ENCODE measurements at places on chromosomes 2 and 18.

DNA sequence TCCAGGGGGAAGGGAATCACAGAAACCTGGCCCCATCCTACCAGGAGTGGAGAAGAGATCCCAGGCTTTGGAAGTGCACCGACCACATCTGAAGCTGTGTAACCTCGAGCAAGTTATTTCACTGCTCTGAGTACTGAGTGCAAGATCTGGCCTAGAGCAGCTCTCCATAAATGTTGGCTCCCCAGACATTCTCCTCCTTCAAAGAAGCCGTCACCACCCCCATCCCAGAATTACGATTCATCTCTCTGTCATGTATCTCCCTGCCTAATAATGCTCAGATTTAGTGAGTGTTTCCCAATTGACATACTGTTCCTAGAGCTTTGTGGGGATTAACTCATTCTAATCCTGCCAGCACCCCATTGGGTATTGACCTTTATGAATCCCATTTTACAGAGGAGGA, 51.7 kb downstream of the TNS1 start:
- DNase-seq, result no peak

DNA sequence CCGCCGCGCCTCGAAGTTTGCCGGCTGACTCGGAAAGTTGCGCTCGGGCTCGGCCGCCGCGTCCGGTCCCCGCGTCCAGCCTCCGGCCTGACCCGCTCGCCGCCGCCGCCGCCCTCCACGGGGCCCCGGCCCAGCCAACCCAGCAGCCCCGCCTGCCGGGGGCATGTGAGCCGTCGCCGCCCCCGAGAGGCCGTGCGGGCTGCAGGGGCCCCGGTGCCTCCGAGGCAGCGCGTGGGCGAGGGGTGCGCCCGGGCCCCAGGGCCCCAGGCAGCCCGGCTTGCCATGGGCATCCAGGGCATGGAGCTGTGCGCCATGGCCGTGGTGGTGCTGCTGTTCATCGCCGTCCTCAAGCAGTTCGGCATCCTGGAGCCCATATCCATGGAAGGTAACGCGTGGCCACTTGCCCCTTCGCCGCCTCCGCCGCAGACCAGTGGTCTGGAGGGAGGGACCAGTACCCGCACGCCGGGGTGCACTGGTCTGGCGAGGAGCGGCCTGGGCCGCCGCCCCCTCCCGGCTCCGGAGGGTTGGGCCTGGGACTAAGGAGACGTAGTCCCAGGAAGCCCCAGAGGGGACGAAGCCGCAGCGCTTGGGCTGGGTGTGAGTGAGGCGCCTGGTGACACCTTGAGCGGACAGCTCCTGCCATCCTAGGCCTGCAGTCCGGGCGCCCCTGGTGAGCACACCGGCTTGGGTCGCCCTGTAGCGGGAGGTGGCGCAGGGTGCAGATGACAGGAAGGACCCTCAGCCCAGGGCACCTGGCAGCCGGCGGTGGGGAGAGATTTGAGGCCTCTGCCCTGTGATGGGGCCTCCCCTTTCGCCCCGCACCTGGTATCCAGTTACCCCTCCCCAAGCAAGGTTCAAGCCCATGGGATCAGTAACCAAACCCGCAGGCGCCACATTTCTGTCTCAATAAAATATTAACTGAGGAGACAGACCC, 49.9 kb downstream of the KCNIP3 start:
- DNase-seq, result no peak

- DNase-seq, result no peak
These were observed 181.0 kb downstream of the C1D start for GRCh38 chr2:67881816-67882215.

- no peak for DNase-seq
These were observed 3.0 kb downstream of the TTC32 start for GRCh38 chr2:19898592-19899329.

DNA sequence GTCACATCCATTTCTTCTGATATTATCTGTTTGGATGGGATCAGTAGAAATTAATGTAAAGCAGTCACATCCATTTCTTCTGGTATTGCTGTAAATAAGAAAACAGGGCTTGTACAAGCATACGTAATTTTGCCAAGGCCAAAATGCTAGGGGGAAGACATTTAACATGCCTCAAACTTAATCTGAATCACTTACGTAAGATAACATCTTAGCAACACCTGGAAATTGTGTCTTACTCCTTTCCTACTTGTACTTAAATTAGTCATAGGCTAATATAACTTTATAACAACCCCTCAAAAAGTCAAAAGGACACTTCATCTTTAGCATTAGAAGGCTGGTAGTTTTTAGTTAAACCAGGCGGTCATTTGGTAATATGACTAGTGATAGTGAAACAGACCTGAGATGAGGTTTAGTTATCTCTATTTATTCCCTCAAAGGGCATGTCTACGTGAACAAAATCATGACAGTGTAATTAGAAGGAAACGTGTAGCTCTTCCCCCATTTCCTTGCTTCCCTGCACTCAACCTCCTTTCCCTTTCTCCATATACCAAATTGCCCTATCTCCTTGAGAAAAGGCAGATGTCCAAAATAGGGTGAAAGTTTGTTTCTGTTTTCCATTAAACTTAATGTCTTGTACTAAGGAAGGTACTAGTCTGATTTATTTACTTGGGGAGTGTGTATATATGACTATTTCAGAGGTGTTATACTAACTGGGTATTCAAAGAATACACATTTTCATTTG, 99.3 kb upstream of the FZD5 start:
- DNase-seq, result no peak

DNA sequence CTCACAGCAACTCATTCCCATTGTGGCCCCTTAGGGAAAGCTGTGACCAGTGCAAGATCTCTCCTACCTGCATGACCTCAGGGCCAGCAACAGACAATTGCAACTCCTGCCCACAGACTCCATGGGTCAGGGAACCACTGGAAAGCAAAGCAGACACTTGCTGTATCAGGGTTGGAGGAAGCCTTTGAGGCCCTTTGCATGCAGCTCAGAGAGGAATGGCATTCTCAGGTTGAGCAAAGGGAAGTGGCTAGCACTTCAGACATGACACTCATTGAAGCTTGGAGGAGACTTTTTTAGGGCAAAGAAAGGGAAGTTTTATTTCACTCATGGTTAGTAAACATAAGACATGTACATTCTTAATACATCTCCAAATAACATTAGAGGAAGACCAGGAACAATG, 22.1 kb downstream of the IL1F10 start:
- no peak for DNase-seq

- no peak for DNase-seq
These were observed 52.2 kb upstream of the B3GNT2 start for GRCh38 chr2:62143696-62144095.

GRCh38 chr2:85952196-85952734, 63.5 kb upstream of the ST3GAL5 start:
- no peak for DNase-seq

- DNase-seq, result peak; percentile 65
These were observed at the start of gene CFAP221 for GRCh38 chr2:119544075-119544938. CFAP221 (plus strand) TSS chr2:119544449; CDS start chr2:119546132, 1,683 bp downstream.

GRCh38 chr2:188345020-188345419, 53.3 kb downstream of the GULP1 start:
- no peak for DNase-seq

DNA sequence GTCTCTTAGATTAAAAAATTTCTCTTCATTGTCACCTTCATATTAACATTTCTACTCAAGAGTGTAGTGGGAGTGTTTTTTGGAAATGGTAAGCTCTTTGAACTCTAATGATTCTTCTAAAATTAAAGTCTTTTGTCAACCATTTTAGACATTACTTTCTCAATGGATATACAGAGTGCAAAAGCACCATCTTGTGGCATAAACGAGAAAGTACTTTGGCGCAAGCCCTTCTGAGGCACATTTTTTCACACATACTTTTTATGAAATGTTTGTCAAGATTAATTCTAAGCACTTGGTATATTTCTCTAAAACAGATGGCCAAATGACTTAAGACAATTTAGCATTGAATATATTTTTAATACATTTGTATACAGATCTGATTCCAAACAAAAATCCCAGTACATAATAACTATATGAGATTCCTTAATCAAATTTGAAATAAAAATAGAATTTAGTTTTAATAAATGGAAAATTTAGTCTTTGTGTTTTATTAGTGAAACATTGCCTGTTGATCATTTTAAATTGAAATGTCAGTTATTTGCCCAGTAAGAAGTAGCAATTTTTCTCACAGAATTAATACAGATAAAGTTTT, 63.3 kb upstream of the GALNT5 start:
- DNase-seq, result peak; percentile 8

DNA sequence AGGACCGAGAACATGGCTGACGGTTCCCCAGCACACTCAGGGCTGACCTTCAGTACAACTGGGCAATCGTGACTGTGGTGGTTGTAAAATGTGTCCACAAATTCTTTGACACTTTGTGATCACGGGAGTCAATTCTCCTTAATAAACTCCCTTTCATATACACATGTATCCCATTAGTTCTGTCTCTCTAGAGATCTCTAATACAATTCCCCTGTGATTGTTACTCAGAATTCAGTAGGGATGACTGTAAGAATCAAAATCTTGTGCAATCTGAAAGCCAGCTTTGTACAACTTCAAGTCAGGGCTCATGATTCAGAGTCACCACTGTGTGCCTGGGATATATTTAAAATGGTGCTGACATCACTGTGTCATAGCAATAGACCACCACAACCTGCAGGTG, 89.5 kb upstream of the LMAN1 start:
- no peak for DNase-seq

- no peak for DNase-seq
These were observed 180.1 kb downstream of the LDLRAD4 start for GRCh38 chr18:13398631-13399030.

GRCh38 chr2:139645617-139646016, 865.4 kb upstream of the NXPH2 start:
- no peak for DNase-seq

- peak; percentile 84 for DNase-seq
These were observed 48.1 kb downstream of the TIMM21 start for GRCh38 chr18:74196220-74197119.

DNA sequence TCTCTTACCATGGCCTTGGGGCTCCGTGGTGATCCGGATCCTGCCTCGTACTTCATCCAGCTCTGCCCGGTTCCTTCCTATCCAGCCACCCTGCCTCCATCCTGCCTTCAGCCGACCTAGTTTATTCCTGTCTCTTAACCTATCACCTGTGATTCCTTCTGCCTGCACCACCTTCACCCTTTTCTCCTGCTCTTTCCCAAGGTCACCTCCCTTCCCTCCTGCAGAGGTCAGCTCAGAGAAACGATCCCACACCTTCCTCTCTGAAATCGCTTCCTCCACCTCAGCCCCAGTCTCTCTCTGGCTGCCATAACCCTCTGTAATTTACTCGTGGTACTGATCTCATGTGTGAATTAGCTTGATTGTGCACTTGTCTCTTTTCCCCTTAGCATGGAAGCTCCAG, 23.5 kb upstream of the LAPTM4A start:
- DNase-seq, result no peak

DNA sequence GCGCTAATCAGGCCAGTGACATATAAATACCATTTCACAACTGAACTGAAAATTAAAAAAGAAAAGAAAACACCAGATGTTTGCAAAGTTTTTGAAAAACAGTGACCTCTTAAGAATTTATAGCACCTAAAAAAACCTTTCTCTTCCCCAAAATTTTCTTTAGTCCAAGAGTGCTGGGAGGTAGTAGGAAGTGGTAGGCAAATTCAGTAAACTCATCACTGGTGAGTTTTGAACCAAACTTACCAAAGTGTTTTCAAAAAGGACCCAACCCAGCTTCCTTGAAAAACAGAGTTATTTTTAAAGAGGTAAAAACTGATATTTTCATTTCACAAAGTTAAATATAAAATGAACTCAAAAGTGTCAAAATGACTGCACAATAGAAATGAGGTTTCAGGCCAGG, 90.4 kb downstream of the TMEM247 start:
- DNase-seq, result no peak

DNA sequence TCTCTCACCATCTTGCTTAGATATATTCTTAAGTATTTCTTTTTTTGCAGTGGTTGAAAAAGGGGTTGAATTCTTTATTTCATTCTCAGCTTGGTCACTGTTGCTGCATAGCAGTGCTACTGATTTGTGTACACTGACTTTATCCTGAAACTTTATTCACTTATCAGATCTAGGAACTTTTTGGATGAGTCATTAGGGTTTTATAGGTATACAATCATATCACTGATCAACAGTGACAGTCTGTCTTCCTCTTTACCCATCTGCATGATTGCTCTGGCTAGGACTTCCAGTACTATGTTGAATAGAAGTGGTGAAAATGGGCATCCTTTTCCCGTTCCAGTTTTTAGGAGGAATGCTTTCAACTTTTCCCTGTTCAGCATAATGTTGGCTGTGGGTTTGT, 6.5 kb downstream of the STARD6 start:
- no peak for DNase-seq

GRCh38 chr2:25482341-25482740, 140.6 kb upstream of the DNMT3A start:
- no peak for DNase-seq

DNA sequence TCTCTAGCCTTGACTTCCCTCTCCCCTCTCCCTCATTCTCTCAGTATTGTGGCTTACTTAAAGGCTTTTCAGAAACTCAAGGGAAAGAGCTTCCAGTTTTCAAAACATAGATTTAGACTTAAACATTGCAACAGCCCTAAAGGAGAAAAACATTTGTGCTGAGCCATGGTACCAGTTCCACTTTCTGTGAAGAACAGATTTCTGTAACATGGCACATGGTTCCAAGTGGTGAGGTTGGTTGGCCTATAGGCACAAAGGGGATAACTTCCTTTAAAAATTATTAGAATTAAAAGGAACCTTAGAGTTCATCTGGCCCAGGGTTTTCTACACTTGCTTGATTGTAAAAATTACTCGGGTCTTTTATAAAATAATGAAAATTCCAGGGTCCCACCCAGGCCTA, 138.6 kb upstream of the CDCA7 start:
- DNase-seq, result no peak

DNA sequence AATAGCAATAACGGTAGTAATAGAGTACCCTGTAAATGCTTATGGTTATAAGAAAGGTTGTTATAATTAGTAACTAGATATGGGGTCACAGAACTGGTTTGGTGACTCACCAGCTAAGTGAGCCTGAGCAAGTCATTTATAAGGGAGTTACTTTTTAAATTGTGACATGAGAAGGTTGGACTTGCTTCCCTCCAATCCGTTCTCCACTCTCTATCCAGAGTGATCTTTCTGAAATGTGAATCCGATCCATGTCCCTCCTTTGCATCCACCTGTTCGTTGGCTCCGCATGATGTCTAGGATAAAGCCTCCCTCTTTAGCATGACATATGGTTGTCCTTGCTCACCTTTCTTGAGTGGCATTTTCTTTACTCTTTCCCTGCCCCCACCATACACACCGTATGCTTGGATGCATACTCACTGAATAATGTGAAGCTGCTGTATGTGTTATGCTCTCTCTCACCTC, 83.1 kb downstream of the CDC42EP3 start:
- no peak for DNase-seq

- DNase-seq, result peak; percentile 44
These were observed 84.7 kb downstream of the EHD3 start for GRCh38 chr2:31318361-31319336.

DNA sequence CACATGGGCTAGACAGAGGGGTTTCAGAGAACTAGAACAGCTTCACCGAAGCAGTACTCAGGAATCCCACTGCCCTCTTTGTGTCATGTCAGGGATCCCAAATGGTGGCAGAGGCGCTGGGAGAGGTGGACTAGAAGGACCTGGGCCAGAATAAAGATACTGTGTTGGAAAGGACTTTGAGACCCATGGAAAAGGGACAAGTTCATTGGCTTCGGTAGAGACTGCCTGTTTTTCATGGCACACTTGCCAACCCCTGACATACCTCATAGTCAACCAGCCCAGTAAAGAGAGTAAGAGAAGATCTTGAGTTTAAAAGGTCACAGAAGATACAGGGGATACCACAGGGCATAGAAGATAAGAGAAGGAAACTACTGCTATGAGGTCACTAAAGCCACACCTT, 381.0 kb downstream of the RIT2 start:
- DNase-seq, result no peak
